T1000 (cell line): ENCODE measurements at places on chromosomes 6 and 20.

GRCh38 chr6:40344566-40345167, 242.5 kb downstream of the LRFN2 start:
- no peak for DNase-seq

- DNase-seq: no peak
Measured at GRCh38 chr20:47230811-47231256, 125.7 kb downstream of the ZMYND8 start.

DNA sequence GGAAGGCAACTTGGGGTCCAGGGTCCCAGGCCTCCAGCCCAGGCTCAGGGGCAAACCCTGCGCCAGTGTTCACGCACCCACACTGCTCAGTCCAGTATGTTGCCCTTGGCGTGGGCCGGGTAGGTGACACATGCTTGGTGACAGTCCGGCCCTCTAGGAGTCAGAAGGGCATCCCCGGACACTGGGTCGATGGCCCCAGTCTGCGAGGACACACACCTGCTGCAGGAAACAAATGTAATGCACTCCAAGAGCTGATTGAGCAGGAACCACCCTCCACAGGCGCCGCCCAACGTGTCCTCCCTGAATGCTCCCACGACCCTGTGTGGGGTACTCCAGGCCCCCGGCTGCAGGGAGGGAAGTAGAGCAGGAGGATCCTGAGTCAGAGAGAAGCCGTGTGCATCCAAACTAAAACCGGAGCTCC, 160.7 kb downstream of the DLL1 start:
- DNase-seq: no peak

GRCh38 chr6:117142995-117143394, 122.4 kb upstream of the VGLL2 start:
- DNase-seq: no peak

DNA sequence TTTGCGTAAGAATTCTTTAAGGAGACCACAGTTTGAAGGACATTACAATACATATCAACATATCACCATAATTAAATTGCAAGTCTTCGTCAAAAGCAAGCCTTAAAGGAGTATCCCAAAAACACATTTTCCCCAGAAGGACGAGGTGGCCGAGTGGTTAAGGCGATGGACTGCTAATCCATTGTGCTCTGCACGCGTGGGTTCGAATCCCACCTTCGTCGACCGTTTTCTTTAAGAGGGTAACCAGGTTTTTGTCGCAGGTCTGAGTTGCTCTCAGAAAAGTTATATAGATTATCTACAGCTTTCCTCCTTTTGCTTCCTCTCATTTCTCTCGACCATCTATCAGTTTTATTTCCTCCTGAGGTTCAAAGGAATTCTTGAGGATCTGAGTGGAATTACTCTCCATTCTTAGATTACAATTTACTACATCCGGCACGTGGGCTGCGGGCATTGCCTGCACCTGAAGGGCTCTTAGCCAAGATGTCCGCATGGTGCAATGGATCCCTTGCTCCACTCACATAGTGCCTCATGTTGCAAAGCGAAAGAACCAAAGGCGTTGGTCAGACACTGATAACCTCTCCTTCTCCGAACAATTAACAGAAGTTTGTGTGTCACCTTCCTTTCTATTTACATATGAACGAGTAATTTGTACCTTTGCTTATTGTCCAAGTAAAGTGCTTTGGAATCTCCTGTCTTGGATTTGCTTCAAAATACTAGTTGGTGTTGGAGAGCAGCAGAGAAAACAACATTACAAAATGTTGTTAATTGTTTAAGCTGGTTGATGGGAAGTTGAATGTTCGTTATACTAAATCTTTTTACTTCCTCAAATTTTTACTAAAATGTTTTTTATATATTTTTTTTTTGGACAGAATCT, 14.0 kb downstream of the POM121L2 start:
- no peak for DNase-seq

GRCh38 chr20:1827974-1828785, 67.0 kb upstream of the SIRPA start:
- no peak for DNase-seq
